ENCODE measurements at places on chromosomes 2 and 18.

DNA sequence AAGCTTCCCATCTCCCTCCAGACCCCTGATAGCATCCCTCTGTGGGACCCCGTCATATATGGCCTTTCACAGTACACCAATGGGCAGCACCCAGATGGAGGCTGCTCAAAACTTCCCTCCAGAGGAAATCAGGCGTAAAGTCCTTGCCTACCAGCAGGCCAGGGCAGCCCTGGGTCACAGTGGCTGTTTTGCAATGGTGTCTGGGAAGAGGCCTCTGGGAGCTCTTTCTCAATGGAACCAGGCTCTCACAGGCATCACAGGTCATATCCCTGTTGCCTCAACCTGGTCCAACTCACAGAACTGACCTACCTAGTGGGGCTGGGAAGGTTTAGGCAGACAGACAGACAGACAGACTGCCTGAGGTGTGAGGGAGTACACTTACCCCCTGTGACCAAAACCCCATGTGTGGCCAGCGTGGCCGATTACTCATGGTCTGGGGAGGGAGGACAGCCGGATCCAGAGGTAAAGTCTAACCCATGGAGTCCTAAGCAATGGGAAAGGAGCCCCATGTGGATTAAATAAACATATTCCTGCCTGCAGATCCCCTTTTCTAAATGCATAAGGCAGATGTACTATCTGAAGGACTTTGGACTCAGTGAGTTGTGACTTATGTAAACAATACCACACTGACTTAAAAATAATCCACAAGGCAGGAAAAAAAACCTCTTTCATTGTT, 58.2 kb downstream of the BCL2L11 start:
- no peak for DNase-seq

- no peak for DNase-seq
Observed at GRCh38 chr2:25313711-25314513, 27.8 kb downstream of the DNMT3A start.

- DNase-seq, result no peak
Observed at GRCh38 chr2:223532161-223532560, 70.0 kb downstream of the SCG2 start.

DNA sequence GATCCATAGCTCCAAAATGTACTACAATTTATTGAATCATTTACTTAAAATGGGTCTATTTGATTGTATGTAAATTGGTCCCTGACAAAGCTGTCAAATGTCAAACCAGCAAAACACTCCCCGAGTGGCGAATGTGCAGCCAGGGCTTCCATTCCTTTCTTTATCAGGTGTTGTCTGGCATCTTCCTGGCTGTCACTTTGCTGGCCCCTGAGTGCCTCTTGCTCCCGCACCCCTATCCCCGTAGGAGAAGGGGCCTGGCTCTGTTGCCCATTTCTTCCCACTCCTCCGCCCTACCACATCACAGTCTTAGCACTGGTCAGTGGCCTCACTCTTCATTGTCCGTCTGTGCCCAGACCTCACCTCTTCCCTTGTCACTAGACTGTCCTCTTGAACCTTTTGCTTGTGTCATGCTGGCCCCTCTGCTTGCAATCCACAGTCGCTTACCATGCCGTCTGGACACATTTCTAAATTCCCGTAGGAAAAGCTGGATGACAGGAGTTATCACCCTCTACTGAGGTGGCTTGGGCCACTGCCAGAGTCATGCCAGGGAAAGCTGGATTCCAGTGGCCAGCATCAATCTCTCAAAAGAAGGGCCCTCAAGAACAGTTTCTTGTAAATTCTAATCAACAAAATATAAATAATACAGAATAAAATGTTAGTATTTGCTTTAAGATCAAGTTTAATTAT, 15.4 kb downstream of the UBE2F start:
- DNase-seq, result no peak

DNA sequence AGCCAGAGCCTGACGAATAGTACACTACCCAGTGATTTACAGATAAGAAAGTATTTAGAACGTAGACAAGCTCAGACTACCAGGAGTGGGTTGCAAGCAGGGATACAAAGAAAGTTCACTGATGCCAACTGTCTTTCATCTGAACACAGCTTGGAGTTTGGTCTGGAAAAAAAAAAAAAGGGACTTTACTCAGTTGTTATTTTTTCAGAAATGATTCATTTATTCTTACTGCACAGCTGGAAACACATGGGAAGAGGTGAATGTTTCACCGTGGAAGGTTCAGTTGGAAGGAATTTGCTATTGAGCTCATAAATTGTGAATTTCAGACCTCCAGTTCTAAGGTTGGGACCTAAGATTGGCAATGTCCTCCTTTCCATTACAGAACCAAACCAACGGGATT, 259.7 kb downstream of the ETAA1 start:
- DNase-seq, result no peak

DNA sequence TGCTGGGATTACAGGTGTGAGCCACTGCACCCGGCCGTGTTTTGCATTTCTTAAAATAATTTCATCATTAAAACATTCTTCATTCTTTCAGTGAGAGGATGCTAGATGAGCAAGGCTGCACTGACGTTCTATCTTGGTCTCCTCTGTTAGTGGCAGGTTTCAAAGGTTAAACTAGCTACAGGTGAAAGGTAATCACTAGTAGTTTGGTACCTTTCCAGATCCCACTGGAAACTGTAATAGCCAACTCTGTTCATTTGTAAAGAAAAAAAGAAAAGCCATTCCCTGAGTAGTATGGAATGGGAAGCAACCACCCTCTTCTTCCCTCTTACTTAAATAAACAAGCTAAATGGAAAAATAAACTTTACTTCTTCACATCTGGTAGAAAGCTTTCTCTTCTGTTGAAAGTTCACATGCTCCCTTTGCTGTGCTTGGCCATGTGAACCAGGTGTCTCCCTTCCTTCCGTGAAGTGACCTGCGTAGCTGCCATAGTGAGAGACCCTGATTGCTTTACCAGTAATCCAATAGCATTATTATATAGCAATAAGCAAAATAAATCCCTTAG, 94.0 kb downstream of the GREB1L start:
- DNase-seq, result no peak

GRCh38 chr2:42558827-42559226, 9.6 kb upstream of the MTA3 start:
- DNase-seq, result no peak

GRCh38 chr2:216698895-216699294, 3.5 kb upstream of the IGFBP5 start:
- no peak for DNase-seq

DNA sequence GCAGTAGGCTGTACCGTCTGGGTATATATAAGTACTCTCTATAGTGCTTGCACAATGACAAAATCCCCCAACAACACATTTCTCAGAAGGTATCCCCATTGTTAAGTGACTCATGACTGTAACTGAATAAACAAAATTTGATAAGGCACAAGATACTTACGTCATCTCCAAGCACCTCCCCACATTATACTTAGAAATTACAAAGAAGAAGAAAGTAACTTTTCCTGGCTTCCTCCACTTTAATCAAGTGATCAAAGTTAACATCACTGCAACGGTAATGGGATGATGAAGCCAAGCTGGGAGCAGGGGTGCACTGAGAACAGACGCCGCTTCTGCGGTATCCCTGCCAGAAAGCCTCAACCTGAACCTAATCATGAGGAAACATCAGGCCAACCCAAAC, 9.7 kb downstream of the TNS1 start:
- DNase-seq, result no peak

GRCh38 chr2:240799033-240799820, 20.8 kb downstream of the KIF1A start:
- no peak for DNase-seq

GRCh38 chr2:80292474-80292873, 12.1 kb downstream of the LRRTM1 start:
- no peak for DNase-seq

DNA sequence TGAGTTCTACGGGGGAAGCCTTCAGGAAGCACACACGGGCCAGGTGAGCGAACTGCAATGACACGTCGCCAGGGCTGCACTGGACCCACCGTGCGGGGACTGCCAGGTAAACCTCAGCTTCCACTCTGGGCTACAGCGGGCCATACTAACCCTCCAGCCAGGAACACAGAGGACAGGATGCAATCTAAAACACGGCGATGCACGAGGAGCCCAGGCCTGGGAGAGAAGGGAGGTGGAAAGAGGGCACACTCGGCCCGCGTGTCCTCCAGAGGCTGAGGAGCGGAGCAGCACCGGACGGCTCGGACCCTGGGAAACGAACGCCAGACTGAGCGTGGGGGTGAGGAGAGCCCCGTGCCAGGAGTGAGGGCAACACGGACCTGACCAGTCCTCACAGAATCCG, 69.3 kb downstream of the HDAC4 start:
- no peak for DNase-seq

DNA sequence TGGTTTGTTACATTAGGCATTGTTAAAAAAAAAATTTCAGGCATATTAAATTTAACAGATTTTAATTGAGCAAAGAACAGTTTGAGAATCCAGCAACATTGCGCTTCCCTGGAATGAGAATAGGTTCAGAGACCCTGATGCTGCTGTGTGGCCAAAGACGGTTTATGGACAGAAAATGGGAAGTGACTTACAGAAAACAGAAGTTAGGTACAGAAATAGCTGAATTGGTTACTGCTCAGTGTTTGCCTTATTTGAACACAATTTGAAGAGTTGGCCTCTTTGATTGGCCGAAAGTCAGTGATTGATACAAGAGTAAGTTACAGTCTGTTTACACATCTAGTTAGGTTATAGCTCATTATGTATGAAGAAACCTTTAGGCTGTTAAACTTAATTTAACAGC, 6.0 kb upstream of the NEDD4L start:
- no peak for DNase-seq

DNA sequence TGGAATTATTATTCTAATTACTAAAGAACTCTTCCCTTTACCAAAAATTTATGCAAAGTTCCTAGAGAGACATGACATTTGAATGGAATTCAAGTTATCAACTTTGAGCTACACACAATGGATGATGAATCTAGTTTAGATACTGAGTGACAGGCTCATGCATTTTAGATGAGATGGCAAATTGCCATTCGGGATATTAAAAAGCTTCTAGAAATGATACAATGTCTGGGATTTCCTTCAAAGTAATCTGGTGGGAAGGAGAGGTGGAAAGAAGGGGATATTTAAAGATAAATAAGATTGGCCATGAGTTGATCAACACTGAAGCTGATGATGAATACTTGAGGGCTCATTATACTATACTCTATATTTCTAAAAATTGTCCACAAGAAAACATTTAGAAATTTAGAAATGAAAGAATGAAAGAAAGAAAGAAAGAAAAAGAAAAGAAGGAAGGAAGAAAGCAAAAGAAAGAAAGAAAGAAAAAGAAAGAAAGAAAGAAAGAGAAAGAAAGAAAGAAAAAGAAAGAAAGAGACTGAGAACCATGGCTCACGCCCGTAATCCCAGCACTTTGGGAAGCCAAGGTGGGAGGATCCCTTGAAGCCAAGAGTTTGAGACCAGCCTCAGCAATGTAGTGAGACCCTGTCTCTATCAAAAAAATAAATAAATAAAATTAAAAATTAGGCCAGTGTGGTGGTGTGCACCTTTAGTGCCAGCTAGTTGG, 62.6 kb upstream of the NEDD4L start:
- no peak for DNase-seq

DNA sequence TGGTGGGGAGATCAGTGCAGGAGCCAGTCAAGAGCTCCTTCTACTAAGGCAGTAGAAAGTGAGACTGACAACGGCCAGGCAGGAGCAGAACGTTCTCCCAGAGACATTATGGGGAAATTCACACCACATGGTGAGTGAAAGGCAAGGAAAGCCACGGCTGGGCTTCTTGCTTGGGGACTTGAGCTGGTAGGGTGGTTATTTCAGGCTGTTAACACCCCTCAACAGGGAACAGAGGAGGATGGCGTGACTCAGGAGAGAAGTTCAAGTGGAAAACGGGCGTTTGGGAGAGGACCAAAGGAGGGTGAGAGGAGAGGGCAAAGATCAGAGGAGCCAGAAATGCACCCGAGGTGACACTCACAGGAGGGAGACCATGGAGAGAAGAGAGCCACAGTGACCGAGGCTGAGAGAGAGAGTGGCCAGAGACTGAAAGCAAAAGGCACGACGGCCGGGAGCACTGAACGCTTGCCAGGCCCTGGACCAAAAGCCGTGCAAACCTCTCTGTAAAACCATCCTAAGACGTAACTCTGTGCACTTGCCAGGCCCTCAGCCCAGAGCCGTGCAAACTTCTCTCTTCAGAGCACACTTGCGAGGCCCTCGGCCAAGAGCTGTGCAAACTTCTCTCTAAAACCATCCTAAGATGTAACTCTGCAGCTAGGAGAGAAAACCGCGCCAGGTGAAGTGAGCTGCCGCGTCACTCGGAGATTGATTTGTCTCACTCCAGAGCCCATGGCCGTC, 7.7 kb downstream of the TPO start:
- no peak for DNase-seq

DNA sequence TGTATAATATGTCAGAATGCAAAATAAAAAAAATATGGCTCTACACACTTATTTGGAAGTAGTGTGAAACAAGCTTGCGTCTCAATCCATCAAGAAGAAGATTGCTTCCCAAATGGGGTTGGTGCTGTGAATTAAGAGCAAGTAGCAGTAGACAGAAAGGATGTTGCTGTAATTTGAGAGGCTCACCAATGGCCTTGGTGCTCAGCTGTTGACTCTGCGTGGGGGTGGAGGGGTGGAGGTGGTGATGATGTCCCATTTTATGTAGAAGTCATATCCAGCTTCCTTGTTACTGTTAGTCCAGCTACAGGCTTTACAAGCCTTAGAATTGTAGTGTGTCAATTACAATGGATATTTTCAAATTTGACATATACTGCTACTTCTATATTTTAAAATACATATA, 223.4 kb upstream of the RND3 start:
- DNase-seq, result no peak

DNA sequence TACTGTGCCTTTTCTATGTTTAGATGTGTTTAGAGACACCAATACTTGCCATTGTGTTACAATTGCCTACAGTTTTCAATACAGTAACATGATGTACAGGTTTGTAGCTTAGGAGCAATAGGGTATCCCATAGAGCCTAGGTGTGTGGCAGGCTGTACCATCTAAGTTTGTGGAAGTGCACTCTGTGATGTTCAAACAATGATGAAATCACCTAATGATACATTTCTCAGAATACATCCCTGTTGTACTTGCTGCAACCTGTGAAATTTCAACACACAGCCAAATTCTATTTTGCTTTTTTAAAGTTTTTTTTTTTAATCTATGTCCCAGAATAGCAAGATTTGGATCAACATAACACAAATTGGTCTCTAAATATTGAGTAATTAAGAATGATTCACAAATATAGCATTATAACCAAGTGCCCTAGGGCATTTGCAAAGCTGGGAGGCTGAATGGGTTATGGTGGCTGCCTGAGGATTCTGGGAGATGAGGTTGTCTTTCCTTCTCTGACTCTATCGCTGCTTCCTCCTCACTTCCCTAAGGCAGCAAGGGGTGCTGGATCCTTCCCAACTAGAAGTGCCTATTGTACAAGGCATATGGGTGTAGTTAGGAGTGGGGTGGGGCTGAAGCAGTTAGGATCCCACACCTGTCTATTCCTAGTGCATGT, 78.3 kb downstream of the SKA1 start:
- DNase-seq, result no peak

DNA sequence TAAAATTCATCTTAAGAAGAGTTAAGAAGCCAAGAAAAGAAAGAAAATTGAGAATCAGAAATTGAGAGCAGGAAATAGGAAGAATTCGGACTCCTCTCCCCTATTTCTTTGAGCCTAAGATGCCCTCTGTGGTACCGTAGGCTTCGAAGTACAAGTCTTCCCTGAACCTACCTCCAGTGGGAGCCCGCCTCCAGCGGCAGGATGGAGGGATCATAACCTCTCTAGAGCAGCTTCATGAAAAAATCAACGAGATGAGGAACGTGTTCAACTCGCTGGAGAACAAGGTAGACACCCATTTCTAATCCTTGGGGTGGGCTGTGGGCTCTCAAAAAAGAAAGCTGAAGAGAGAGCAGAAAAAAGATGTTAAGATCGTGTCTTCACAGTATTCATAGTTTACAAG, 36.3 kb downstream of the ARHGEF33 start:
- DNase-seq, result no peak

GRCh38 chr2:102179788-102180686, 6.8 kb upstream of the IL1RL2 start:
- DNase-seq, result no peak

All from activated CD4-positive, alpha-beta T cell treated with anti-CD3 and anti-CD28 coated beads for 4 hours (primary cell).